ENCODE measurements at places on chromosomes 7 and 10. TPM values are rescaled to one million over a fixed set of nuclear protein-coding genes. Genes with fewer than 3 reads are reported as not detected.

The GRID2IP gene
- total RNA-seq = 0.45 TPM

The FAM237B gene
- total RNA-seq = not detected

The ANKRD2 gene
- not detected for total RNA-seq

The PCDH15 gene
- not detected for total RNA-seq

The EGR2 gene
- total RNA-seq = 10.0 TPM

The JAKMIP3 gene
- 0.20 TPM for total RNA-seq

The CEP55 gene
- total RNA-seq = 0.35 TPM

The MICALL2 gene
- total RNA-seq = 2.8 TPM

The USP6NL gene
- 3.7 TPM for total RNA-seq

The SPDYE3 gene
- total RNA-seq = not detected

The TRIM73 gene
- 10.7 TPM for total RNA-seq

DNA sequence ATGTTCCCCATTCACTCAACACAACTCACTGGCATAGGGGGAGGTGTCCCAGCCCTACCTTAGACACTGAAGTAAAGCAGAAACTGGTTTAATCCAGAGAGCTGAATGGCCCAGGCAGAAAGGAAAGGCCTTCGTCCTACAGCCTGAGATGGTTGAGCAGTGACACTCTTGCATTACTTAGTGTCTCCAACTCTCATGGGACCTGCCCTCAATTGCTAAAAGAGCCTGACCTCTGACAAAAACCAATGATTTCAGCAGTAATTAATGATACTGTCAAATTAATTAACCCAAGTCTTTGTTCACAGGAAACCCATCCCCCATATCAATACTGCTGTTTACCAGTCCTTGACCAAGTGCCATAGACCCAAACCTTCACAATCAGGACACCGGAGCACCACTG lies 48.6 kb downstream of the ICA1 start:
- H3K4me3 ChIP-seq = no peak overlapping the region
- no peak for DNase-seq
- H3K27ac ChIP-seq = no peak overlapping the region
- no peaks in the 10 kb centered on the region for H3K4me1 ChIP-seq
- H3K27me3 ChIP-seq = no peaks in the 10 kb centered on the region

DNA sequence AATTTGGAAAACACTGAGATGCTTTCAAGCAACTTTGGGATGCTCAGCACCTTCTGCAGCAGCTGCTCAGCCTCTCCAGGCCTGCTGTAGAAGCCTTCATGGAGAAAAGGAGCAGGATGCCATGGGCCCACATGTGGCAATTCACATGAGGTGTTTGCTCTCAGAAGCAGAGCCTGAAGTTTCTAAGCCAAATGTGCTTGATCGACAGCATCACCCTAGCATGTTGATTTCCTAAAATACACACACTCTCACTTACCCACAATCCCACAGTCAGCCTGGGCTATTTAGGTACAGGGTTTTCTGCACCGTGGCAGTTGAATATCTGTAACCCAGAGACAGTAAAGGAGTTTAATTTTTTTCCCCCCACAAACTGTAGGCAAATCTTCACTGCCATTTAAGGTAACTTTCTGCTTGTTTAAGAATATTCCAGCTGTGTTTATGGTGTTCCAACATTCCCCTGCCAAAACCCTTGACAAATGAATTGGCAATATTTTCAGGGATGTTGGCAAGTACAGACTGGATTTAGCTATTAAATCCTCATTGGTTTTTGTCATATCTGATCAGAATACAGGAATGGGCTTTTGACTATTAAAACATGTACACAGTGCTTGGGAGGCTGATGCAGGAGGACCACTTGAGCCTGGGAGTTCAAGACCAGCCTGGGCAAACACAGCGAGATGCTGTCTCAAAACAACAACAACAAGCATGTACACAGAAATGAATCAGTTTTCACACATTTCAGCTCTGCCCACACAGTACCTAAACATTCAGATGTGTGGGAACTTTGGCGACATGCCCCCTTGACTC lies 244.2 kb downstream of the CELF2 start:
- no peak overlapping the region for H3K4me3 ChIP-seq
- no peak for DNase-seq
- H3K4me1 ChIP-seq = peaks cover 31% of the 10 kb centered on the region
- H3K27ac ChIP-seq = peak overlapping the region; percentile 30
- peaks cover 94% of the 10 kb centered on the region for H3K36me3 ChIP-seq

DNA sequence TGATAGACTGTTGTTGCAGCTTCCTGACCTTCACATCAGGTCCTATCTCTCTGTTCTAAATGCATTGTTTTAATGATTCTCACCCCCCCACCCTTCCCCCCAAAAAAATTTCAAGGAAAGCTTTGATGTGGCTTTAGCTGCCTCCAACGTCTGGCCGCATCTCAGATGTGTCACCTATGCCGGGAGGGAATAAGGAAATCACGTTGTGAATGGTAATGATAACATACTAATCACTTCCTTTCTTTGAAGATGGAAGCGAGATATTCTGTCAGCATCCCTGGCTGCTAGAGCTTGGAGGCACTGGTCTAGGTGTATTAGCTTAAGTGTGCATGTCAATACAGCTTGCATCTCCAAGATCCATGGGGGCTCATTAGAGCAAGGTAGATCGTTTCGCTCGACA lies 89.6 kb downstream of the VTI1A start:
- H3K4me3 ChIP-seq = no peak overlapping the region
- no peak overlapping the region for H3K27ac ChIP-seq
- no peaks in the 10 kb centered on the region for H3K4me1 ChIP-seq
- peaks cover 11% of the 10 kb centered on the region for H3K36me3 ChIP-seq
- no peak for DNase-seq
- H3K27me3 ChIP-seq = no peaks in the 10 kb centered on the region

- H3K27me3 ChIP-seq = no peaks in the 10 kb centered on the region
- no peak overlapping the region for H3K27ac ChIP-seq
- no peak overlapping the region for H3K4me3 ChIP-seq
- no peaks in the 10 kb centered on the region for H3K36me3 ChIP-seq
- no peaks in the 10 kb centered on the region for H3K4me1 ChIP-seq
Observed at GRCh38 chr10:76296957-76297356, 865.5 kb downstream of the LRMDA start.

GRCh38 chr7:50416527-50417182 lies 33.5 kb downstream of the FIGNL1 start:
- no peak overlapping the region for H3K27ac ChIP-seq
- H3K27me3 ChIP-seq = no peaks in the 10 kb centered on the region
- H3K36me3 ChIP-seq = no peaks in the 10 kb centered on the region
- DNase-seq = no peak

- no peak overlapping the region for H3K4me3 ChIP-seq
- peaks cover 19% of the 10 kb centered on the region for H3K4me1 ChIP-seq
- peaks cover 26% of the 10 kb centered on the region for H3K36me3 ChIP-seq
- no peak for DNase-seq
- no peak overlapping the region for H3K27ac ChIP-seq
Observed at GRCh38 chr10:63260860-63261251, 127.7 kb downstream of the NRBF2 start.

DNA sequence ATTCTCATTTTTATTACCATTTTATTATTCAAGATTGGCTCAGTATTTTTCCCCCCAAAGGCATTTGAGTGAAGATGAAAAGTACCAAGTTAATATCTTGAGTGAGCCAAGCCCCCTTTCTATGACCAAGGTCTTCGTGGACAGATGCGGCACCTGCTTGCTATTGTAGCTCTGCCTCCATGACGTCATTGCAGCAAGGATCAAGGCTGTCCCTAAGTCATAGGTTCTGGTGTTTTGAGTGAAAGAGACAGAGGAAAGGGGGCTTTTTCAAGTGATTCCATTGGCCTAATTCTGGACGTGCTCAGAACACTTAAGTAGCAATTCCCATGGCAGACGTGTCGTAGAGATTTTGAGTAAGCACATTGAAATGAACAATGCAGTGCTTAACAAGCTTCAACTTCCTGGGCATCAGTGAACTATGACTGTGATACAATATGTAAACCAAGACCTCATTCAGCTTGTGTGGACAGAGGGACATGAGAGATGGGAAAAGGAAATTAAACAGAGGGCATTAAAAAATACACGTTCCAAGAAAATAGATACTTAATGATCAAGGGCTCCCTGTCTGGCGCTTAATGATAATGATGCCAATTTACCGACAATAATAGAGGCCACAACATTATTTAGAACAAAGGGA lies 248.7 kb upstream of the NPVF start:
- H3K27me3 ChIP-seq = no peaks in the 10 kb centered on the region
- H3K4me1 ChIP-seq = no peaks in the 10 kb centered on the region
- no peak for DNase-seq
